ENCODE measurements at places on chromosomes 16 and 17. TPM values are rescaled to one million over a fixed set of nuclear protein-coding genes. Genes with fewer than 3 reads are reported as not detected.

GRCh38 chr16:88687254-88687576, 908 bp upstream of the SNAI3 start:
- no peak for DNase-seq

Gene DNAI2
- polyA plus RNA-seq, result not detected

GRCh38 chr16:71658771-71659170, 32.8 kb downstream of the MARVELD3 start:
- no peak for DNase-seq

DNA sequence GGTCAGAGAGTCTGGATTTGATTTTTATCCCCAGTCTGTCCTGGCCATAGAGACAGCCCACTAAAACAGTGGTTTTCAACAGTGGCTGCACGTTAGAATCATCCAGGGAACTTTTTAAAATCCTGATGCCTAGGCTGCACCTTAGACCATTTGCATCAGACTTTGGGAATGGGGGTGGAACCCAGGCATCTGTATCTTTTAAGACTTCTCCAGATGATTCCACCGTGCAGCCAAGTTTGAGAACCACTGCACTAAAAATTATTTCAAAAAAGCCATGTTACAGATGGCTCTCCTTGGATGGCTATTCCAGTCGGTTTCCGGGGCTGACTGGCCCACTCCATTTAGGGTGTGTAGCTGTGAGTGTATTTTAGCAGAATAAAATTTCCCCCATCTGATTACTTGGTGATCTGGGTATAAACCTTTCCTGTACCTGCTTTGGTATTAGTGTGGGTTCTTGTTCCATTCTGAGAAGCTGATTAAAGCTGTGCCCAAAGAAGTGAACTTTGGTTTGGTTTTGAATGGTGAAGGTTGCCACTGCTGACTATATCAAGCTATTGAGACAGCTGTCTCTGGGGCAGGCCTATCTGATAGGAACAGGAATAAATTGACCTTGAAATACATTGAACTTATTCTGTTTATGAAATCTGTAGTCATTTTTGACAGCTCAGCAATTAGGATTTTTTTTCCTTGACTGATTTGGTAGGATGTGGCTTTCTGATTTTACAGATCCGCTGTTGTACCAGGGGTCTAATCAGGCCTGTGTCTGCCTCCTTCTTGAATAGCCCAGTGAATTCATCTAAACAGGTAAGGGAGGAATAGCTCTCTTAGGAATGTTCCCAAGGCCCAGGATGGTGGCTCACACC, 1.3 kb downstream of the ATP5MC1 start:
- peak; percentile 8 for DNase-seq

DNA sequence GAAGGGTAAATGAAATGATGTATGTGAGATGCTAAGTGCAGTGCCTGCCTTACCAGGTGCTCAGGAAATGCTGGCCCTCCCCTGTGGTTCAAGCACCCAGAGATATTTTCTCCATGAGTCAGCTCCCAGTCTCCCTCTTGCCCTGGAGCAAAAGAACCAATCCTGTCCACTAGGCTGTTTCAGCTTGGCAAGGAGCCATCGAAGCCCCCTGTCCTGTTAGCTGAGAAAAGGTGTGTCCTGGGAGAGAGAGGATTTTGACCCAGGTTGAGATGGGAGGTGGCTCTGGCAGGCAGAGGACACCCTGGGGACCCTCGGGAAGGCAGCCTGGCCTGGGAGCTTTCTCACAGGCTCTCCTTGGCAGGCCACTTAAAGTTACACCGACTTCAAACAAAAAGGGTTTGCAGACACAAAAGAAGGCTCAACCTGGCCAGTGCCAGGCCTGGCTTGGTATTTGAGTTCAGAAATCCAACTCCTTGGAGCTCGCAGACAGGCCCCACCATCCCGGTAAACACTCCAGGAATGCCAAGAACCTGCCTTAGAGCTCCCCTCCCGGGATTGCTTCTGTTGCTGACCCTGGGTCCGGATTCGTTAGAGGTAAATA, 29.6 kb downstream of the NTN1 start:
- DNase-seq, result no peak

GRCh38 chr17:70205401-70205800, 36.1 kb downstream of the KCNJ2 start:
- DNase-seq, result no peak

DNA sequence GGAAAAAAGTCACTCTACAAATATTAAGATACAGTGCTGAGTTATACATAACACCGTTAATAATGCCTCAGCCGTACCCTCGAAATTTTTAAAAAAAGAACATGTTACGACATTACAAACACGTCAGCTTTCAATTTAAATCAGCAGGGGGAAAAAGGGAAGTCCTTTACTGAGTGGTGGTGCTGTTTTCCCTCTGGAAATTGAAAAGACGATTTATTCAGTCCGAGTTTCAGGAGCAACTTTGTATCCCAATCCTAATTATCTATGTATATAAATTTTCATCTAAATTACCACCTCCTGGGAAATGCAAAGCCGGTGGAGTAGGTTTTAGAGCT, 1.3 kb downstream of the NETO2 start:
- no peak for DNase-seq

DNA sequence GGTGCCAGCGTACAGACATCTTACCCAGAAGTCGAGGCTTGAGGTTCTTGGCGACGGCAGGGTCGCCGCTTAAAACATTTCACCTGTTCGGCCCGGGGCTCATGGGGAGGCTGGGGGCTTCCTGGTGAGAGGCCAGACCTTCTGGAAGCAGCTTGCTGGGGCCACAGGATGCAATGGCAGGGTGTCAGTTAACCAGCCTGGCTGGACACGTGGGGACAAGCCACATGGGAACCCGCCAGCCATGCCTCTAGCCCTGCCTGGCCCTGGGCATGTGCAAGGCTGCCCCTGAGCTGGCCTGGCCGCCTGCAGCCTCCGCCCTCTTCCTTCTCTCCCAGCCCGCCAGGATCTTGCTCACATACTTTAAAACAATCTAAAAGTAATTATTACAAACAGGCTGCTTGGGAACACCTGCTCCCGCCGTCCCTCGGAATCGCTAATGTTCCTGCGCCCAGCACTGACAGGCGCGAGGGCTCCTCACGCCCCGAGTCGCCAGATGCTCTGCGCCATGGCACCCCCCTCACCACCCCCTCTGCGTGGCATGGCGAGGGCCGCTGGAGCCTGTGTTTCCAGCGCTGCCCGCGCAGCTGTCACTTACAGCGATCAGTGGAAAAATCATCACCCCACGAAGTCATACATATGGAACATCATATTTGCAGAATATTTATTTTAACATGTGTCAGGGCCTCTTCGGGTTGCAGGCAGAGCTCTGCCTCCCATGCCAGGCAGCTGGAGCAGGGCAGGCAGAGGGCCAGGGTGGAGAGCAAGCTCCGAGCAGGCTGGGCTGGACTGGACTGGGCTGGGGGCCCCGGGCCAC, 188.7 kb upstream of the GSE1 start:
- peak; percentile 35 for DNase-seq

Gene TERB1
- not detected for polyA plus RNA-seq

DNA sequence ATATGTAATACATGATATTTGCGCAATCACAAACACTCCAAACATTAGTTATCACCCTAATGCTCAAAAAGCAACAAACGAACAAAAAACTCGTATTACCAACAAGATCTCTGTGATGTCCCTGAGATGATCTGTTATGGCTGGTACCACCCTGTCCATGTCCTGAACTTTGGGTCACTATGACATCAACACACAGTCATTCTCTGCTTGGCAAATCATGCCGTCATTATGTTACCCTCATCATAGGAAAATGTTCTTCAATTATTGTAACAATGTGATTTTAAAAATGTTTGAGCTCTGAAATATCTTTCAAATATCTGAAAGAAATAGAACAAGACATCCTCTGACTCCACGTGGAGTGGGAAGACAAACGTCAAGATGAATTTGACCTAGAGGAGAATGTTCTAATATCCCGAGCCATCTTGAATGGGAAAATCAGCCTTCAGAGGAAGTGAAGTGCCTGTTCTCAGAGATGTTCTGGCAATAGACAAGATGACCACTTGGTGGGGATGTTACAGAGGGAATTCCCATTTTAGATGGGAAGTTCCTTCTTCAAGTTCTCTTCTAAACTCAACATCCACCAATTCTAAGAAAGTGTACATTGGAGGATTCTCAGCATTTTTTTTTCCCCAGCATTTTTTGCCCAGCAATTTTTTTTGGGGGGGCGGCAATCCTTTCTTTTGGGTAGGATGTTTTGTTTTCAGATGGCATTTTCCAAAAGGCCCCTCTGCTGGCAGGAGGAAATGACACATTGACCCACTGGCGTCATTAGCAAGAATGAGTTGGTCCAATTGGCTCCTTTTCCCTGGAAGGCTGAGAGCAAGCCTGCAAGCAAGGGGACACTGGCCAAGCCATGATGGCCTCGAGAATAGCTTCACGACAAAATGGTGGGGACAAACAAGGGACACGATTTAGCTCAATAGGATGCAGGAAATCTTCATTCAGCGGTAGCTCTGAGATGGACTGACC, 3.7 kb upstream of the HSD17B2 start:
- DNase-seq, result no peak

Gene IL17C
- polyA plus RNA-seq, result not detected

DNA sequence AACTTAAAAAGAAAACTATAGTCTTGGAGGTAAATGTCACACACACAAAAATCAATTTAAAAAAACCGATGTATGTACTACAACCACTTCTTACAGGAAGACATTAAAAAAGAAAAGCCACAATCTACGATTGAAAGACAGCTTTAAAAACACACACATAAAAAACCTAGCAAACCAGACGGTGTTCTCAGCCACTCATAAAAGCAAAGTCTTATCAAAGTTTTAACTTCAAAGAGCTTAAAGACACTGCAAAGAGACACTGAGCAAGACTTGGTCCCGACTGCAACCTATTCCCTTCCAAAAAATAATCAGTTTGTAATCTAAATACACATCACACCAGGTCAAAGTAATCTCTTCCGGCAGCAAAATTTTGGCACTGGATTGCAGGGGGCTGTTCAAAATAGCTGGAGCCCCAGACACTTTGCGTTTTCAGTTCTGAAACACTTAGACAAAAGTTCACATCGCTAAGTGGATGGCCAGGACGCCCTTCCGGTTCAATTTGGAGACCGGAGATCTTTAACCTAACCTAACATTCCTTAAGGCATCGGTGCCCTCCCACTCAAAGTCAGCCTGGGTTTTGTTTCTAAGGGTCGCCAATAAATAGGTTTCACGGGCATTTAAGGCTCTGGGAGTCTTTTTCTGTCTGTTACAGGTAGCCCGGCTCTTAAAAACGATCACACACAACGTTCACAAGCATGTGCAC, 2.6 kb downstream of the ZCCHC14 start:
- no peak for DNase-seq

GRCh38 chr17:50944054-50944901, 78.1 kb upstream of the TOB1 start:
- peak; percentile 81 for DNase-seq

Gene TNFRSF13B
- polyA plus RNA-seq, result not detected

DNA sequence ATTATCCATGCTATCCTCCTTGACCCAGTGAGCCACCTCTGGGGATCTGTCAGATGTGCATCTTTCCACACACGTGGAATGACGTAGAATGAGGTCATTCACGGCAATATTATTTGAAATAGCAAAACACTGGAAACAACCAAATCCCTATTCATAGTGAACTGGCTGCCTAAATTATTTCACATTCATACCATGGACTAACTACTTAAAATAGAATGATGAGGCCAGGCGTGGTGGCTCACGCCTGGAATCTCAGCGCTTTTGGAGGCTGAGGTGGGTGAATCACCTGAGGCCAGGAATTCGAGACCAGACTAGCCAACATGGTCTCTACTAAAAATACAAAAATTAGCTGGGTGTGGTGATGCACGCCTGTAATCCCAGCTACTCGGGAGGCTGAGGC, 75.5 kb downstream of the RAP1GAP2 start:
- DNase-seq, result no peak

DNA sequence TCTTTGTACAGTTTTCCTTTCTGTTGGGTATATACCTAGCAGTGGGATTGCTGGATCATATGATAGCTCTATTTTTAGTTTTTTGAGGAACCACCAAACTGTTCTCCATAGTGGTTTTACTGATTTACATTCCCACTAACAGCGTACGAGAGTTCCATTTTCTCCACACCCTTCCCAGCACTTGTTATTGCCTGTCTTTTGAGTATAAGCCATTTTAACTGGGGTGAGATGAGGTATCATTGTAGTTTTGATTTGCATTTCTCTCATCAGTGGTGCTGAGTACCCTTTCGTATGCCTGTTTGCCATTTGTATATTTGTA, 887 bp upstream of the EVI2B start:
- DNase-seq, result no peak

Gene PRSS36
- 4.2 TPM for polyA plus RNA-seq

DNA sequence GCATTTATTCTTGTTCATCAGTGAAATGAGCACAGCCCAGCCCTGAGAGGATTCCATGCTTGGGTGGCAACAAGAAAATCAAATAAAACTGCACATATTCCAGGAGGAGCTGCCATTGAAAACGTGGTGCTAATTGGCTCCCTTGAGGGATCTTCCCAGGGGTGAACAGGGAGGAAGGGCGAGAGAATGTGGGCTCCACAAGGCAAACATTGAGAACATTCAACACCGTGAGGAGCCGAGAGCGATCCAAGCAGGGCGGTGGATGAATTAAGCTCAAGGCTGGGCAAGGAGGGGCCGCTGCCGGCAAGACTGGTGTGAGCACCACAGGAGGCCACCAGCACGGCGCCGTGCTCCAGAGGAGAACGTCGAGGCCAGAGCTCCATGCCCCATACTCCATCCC, 166.9 kb downstream of the C16orf95 start:
- no peak for DNase-seq
